ENCODE measurements at places on chromosomes 13 and 19.

GRCh38 chr13:27922883-27923612, 3.2 kb downstream of the PDX1 start:
- no peak for DNase-seq

DNA sequence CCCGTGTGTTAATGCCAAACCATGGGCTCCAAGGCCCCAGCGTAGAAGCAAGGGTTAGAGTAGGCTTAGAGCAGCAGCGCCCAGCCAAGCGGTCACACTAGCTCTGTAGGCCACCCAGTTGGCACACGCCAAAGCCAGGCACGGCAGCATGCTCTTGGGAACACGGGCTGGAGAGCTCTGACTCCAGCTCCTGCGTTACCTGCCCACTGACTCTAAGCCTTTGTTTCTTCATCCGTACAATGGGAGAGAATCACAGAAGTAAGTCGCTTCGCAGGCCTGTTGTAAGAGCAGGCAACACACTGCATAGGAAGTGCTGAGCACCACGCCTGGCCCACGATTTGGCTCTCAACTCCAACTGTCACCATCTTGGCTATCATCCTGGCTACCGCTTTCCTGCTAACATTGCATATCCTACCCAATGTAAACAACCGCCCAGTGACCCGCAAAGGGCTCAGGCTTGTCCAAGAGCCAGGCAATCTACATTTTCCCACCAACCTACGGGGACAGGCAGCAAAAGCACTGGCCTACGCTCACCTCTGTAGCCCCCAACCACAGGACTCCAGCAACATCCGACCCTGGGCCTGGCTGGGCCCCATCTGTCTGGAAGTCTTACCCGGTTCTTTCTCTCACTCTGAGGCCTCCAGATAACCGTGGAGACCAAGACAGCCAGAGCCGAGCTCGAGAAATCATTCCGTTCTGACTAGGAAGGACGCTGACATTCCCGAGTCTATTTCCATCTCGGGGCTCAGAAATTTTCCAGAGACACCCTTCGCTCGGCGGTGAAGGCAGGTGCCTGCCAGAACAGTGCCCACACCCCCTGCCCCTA, 91.5 kb upstream of the ZNF507 start:
- no peak for DNase-seq

DNA sequence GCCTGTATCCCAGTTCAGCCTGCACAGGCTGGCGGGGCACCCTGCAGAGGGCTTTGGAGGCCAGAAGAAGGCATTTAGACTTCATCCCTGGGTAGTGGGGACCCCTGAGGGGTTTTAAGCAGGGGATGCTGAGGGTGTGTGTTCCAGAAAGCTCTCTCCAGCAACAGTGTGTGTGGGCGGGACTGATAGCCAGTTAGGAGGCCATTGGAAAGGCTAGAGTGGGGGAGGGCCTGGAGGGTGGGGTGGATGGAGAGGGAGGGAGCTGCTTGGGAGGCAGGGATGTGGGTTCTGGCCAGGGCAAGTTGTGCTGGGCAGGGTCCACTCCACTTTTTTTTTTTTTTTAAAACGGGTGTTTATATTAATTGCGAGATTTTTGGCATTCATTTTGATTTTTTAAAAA, 28.3 kb downstream of the LYL1 start:
- no peak for DNase-seq

DNA sequence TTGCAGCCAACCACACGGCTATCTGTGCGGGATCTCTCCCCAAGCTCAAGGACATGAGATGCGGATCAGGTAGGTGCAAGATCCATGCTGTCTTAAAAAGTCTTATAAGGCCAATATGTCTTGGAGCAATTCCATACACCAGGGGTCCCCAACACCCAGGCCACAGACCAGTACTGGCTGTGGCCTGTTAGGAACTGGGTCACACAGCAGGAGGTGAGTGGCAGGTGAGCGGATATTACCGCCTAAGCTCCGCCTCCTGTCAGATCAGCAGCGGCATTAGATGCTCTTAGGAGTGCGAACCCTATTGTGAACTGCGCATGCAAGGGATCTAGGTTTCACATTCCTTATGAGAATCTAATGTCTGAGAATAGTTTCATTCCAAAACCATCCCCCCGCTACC, 68.8 kb upstream of the ZNF599 start:
- no peak for DNase-seq

DNA sequence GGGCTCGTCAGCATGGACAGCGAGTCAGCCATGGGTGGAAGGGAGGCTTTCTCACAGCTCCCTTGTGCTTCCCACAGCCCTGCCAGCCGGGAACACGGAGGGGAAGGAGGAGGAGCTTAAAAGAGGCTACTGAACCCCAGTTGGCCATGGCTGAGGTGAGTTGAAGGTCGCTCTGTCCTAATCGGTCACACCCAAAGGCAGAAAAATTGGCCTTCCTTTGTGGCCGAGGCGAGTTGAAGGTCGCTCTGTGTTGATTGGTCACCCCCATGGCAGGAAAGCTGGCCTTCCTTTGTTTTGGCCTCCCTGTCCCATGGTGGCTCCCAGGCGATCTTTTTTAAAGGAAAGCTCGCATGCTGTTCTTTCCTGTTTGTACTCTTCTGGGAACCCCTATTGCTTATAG, 5.1 kb downstream of the ZNF473 start:
- no peak for DNase-seq

GRCh38 chr13:26502826-26503225, 54.7 kb upstream of the WASF3 start:
- DNase-seq: no peak

DNA sequence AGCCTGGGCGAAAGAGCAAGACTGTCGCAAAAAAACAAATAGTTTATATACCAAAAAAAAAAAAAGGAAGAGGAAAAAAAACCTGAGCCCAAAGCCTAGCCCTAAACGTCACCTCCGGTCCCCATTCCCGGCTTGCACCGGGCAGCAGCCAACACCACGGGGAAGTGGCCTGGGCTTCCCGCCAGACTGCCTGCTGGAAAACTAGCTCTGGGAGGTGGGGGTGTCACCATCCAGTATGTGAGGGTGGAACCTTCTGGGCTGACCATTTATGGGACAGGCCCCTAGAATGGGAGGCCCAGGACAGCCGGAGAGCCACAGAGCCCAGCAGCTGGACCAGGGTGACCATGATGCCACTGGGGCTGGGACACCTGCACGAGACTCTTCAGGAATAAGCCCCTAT, 37.3 kb downstream of the IL12RB1 start:
- no peak for DNase-seq

GRCh38 chr19:41321204-41321599, 11.2 kb downstream of the CCDC97 start:
- DNase-seq: no peak

- DNase-seq: no peak
Observed at GRCh38 chr19:40257096-40257517, 28.0 kb downstream of the AKT2 start.

DNA sequence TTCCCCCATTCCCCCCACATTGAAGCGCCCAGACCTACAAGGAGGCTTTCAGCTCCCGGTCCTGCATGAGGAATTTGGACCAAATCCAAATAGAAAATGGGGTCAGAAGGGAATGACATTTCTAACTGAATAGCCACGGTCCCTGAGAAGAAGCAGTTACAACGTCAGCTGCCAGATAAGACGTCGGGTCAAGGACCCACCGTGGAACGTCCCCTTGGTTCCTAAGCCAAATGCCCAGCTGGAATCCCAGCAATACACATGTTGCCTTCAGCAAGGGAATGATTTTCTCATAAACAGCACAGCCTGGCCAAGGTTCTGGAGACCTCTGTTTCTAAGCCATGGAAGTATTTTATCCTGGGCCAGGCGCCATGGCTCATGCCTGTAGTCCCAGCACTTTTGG, 109.1 kb upstream of the PEG3 start:
- DNase-seq: no peak
